ENCODE measurements at places on chromosomes 13 and 19.
A peak's percentile ranks its signal among the peaks of the same experiment; 100 is the strongest.

GRCh38 chr19:3336351-3336679 lies 30.1 kb upstream of the NFIC start:
- DNase-seq = no peak

GRCh38 chr19:52987221-52987620 lies 24.5 kb upstream of the ZNF816 start:
- no peak for DNase-seq

- peak; percentile 44 for DNase-seq
Measured at GRCh38 chr13:38582133-38582532, 104.7 kb upstream of the FREM2 start.

DNA sequence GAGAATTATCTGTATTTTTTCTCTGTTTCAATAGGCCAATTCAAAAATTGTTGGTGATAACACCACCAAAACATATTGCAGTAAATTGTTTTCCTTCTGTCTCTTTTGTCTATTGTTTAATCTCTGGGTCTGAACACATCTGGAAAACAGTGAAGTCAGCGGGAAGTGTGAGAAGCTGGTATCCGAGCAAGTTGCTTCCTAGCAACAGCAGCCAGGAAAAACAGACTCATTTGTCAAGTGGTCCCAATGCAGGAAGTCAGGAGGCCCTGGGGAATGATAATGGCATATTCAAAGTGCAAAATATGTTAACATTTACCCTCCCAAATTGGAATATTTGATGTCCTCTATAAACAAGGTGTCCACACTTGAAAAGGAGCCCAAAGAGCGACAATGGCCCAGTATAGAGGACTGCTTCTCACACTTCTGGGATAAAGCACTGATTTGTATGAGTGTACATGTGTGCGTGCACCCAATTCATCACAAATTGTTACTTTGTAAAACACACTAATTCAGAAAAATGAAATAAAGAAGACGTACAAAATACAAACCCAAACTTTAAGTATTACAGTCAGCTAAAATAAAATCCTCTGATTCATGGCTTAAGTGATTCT lies 515.0 kb downstream of the TBC1D4 start:
- peak; percentile 38 for DNase-seq

GRCh38 chr19:57803594-57804325 lies 11.0 kb downstream of the ZNF552 start:
- peak; percentile 93 for DNase-seq

DNA sequence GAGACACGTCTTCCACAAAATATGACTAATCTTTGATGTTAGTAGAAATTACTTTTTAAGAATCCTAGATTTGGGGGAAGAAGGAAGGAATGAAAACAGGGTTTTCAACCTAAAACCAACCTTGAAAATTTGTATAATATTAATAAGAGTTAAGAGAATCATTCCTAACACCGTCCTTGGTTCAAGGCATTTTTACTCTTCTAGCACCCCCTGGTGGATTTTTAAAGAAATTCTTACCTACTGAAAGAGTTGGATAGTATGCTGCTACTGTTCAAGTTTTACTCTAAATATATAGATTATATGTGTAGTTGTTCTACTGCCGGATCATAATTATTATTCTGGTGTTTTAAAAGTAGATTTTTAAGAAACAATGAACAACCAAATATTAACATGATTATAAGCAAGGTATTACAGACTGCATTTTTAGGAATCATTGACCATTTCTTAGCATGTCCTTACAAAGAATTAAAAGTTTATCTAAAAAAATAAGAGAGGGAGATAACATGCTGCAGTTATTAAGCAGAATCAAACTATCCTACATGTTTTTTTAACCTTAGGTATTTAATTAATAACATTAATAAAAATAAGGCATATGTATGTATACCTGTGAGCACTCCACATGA lies 7.4 kb upstream of the SLITRK6 start:
- peak; percentile 69 for DNase-seq

GRCh38 chr13:90723381-90723780 lies 624.1 kb upstream of the MIR17HG start:
- no peak for DNase-seq

DNA sequence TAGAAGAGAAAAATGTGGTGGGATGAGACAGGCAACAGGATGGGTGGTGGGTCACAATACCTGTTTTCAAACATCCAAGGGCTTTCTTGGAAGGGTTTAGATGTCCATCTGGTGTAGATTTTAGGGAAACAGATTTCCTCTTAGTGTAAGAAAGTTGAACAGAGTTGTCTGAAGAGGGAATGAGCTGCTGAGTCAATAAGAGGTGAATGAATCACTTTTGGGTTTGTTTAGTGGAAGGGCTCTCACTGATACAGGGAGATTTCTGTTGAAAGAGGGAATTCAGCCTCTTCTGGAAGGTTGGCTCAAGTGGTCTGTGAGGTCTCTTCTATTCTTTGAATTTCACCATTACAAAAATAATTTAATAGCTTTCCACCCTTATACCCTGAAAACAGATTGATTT lies 54.6 kb downstream of the LACC1 start:
- no peak for DNase-seq

DNA sequence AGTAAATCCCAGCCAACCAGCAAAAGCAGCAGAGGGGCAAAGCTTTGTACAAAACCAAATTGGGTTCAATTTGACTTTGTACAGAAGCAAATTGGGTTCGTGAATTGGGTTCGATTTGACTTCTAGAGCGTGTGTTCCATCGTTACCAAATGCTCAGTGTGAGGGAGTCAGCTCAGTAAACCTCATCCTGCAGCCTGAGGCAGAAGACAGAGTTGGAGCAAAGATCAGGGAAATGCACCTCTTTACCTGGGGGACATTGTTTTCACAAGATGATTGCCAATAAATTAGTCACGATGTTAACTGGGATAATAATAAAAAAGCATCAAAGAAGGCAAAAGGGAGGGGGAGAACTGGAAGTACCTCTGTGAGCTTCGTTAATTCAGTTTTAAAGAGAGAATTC lies 1.5 kb downstream of the RAB20 start:
- DNase-seq = no peak

DNA sequence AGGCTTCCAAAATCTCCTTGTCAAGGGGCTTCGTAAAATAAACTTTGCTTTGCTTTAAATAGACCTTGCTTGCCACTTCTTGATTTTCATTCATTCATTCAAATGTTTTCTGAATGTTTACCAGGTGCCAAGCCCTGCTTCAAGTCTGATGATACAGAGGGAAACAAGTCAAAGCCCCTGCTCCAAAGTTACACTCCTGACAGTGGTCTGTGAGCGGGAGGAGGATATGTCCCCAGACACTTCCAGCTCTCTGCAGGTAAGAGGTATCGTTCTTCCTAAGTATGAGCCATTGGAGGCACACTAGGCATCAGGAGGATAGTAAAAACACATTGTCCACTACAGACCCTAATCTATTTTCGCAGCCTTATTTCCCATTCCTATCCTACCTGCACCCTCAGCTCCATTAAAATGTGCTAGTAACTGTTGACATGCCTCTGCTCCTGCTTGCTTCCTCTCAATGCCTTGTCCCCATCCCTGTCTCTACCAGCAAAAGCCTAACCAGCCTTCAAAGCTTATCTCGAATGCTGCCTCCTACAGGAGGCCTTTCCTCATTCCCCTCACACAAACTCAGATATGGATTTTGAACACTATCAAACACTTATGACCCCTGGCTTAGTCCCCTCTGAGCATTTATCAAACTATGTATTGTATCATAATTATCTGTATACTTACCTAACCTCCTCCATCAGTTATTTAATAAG lies 6.2 kb upstream of the WBP4 start:
- no peak for DNase-seq

DNA sequence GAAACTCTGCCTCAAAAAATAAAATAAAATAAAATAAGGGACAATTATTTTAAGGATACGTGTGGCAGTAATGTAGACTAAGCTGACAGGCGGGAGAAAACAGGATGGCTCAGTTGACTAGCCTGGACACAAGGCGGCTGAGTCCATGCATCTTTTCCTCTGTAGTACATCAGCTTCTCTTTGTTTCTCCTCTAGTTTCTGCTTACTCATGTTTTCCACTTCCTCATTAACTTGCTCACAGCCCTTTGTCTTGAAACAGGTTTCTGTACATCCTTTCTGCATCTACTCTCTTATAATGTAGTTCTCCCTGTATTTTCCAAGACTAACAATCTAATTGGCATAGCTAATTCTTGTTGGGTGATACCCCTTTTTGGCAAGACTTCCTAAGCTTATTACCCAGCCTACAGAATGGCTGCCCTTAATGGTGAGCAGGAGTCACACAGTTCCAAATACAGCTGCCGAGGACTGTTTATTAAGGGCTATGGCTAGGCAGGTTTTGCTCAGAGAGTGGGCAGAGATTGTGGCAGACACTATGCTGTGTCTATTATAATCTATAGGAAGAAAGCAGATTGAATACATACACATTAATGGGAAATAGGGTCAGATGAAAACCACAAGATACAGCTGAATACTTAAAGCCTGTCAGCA lies 58.7 kb upstream of the KLF5 start:
- peak; percentile 55 for DNase-seq

DNA sequence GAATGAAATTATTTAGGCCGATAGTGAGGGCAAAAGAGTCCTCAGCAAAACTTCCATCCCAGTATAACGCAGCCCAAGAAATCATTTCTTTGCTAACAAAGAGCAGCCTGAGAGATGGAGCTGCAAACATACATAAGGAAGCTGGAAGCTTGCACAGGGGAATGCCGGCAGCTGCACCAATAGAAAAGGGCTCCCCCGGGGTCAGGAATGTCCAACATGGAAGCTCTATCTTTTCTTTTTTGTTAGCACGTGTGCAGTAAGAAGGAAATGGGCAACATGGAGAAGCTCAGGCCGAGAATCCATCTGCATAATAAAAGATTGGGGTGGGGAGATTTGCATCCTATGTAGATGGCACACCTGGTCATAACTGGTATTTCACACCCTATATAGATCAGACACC lies 1363.5 kb upstream of the PCDH20 start:
- DNase-seq = no peak

DNA sequence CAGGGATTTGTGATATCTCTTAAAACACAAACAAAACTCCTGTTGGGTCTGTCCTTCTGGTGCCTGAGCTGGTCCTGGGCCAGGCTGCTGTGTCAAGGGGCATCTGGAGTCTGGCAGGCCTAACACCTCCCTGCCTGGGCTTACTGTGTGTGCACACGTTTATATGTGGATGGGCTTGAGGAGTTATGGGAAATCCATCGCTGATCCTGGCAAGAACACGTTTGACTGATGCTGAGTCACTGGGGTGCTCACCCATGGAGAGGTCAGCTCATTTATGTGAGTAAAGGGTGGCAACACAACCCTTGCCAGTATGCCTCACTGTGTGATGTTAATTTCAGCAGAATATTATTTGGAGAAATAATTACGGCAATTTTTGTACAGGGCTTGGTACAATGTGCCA lies 44.5 kb upstream of the PCDH8 start:
- no peak for DNase-seq

GRCh38 chr13:110393761-110394160 lies 86.7 kb downstream of the COL4A2 start:
- DNase-seq = no peak

- DNase-seq = peak; percentile 35
Measured at GRCh38 chr19:1000095-1000494, at the start of gene GRIN3B. Gene GRIN3B (plus strand): TSS chr19:1000419. CDS start chr19:1000438, 19 bp downstream.

DNA sequence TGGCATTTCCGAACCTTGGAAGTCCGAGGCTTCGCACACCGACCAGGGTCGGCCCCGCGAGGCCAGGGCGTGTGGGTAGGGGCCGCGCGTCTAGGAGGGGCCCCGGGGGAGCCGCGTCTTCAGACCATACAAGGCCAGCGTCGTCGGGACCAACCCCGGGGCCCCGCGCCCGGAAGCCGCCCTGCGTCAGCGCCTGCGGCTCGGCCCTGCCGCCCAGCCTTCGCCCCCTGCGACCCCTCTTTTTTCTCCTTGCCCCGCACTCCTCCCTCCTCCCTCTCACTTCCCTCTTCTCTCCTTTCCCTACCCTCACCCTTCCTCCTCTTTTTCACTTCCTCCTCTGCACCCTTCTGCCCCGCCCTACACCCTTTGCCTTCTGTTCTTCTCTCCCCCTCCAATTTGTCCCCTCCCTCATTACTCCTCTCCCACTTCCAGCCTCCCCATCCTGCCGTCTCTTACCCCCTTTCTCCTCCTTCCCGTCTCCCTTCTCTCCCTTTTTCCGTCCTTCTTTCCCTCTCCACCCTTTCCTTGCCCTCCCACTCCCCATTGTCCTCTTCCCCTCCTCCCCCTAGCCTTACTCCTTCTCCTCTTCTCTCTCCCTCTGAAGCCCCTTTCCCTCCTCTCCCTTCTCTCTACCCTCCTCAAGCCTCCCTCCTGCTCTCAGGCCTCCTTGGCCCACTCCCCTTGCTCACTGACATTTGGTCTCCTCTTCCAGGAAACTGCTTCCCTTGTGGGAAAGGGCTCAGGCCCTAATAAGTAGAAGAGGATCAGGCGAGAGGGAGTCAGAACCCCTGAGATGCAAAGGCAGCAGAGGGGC lies 2.2 kb upstream of the PLEKHG2 start:
- DNase-seq = peak; percentile 83

DNA sequence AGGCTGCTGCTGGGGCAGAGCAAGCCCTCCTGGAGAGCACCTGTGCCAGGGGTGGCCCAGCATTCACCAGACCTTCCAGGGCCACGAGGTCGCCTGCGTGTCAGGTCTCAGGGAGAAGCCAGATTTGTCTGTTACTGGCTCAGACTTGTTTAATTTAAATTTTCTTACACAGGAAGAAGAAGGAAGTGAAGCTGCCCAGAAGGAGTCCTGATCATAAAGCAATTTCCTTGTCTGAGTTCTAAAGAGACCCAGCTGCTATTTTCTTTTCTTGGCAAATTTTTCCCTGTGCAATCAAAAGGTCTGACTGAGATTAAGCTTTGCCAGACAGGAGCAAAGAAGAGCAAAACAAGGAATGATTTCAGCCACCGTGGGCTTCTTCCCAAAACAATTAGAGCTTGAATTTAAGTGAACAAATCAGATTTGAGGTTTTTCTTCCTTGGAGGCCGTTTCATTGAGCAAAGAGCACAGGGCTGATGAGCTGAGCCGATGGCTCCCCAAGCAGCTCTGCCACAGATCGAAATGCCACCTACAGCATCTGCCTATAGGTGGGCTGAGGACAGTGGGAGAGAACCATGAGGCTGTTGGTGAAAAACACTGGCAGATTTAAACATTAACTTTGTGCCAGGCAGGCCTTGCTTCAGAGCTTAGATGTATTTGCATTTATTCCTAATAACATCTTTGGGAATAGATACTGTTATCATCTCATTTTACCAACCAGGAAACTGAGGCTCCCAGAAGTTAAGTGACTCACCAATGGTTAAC lies 40.1 kb downstream of the HSPH1 start:
- no peak for DNase-seq

DNA sequence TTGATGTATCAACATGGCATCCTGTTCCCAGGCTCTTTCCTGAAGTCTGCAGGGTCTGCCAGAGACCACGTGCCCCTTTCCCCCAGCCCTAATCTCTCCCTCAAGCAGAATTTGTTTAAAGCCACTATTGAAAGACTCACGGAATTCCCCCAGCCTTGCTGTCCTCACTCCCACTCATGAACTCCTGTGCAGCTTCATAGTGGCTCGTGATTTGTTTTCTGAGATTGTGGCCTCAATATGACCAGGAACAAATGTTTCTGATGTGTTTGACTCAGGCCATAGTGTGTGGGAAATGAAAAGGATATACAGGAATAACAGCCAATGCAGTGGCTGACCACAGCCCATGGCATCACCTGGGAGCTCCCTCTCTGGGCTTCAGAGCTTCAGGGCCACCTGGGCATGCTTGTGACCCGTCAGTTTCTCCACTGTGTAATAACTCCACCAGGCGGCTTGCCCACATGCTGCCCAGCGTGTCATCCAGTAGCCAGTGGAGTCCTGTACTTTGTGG lies 8.1 kb upstream of the SERPINE3 start:
- no peak for DNase-seq

All from astrocyte of the spinal cord (primary cell).